CD4-positive, alpha-beta T cell treated with Interleukin-2 at 100 ng/mL for 4 hours (primary cell): ENCODE measurements at places on chromosomes 4 and X.
A peak's percentile ranks its signal among the peaks of the same experiment; 100 is the strongest.

DNA sequence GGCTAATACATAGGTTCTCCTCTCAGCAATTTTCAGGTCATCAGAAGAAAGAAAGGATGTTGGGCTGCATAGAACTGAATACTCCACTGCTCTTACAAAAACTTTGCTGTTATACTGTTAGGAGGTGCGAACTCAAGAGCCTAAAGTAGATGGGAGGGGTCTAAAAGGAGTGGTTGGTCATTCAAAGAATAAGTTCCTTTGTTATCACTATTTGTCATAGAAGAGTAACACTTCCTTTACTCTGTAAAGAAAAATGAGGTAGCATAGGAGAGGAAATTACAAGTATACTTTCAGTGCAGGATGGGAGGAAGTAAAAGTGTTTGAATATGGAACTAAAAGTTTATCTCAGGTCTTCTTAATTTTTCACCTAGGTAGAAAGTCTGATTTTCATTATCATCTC lies 61.5 kb downstream of the CCNI start:
- no peak for DNase-seq

- no peak for DNase-seq
These were observed 1.2 kb downstream of the UCHL1 start for GRCh38 chr4:41257906-41258305.

GRCh38 chr4:53376900-53377299 lies 541 bp upstream of the FIP1L1 start:
- DNase-seq: no peak

DNA sequence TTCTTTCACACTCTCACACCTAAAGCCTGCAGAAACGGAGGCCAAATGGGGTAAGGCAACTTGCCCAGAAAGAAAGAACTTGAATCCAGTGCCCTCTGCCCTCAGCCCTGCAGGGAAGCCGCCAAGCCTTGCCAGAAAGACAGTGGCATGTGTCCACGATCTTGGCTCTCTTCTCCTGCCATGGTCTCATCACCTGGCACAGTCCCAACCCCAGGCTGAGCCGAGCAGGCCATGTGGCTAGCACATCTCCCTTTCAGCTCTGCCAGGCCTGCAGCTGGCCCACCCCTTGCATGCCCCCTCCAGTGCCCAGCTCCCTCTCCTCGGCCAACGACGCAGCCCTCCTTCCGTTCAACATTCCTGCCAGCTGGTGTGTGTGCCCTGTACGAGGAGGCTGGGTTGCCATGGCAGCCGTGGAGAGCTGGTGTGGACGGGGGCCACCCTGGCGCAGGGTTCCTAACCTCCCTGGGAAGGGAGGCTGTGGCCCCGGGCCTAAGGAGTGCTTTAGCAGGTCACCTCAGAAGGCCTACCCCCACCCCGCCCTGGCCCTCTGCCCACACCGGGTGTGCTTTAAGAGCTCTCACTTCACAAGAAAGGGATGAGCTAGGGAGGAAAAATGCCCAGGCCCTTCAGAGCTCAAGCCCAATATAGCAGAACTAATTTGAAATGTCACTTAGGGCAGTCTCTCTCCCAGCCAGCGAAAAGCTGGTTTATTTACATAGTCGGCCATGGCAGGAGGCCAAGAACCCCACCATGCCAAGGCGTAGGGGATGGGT lies 73.0 kb upstream of the PJA1 start:
- DNase-seq: no peak

- DNase-seq: peak; percentile 87
These were observed 2.1 kb downstream of the PLCXD1 start for GRCh38 chrX:283115-283845.
